Motor neuron (in vitro differentiated cells): ENCODE measurements at places on chromosomes 5 and 9.

- ATAC-seq, result no peak
Observed at GRCh38 chr5:111120911-111121310, 28.8 kb downstream of the WDR36 start.

GRCh38 chr5:125160787-125161502, 414.5 kb upstream of the ZNF608 start:
- ATAC-seq, result peak; percentile 36

GRCh38 chr5:96125231-96125891, 163.7 kb upstream of the ELL2 start:
- ATAC-seq, result no peak

GRCh38 chr9:120396931-120397330, 183.0 kb downstream of the CDK5RAP2 start:
- ATAC-seq, result no peak

DNA sequence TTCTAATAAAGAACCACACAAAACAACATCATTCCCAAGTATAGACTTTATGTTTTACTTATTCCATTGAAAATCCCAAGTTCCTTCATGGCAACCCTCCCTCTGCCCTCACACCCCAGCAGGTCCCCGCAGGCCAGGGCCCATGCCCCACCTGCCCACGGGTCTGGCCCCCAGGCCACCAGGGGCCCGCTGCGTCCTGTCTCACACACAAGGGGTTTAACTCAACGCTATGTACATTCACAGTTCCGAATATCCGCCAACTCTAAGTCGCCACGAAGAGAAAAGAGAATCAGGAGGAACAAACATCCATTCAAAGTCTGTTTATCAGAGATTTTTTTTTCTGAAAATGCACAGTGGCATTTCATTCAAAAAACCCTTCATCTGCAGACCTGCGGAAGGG, 16.2 kb upstream of the SLC6A3 start:
- ATAC-seq, result no peak

GRCh38 chr9:137034709-137035506, 3.0 kb upstream of the FUT7 start:
- peak; percentile 82 for ATAC-seq

DNA sequence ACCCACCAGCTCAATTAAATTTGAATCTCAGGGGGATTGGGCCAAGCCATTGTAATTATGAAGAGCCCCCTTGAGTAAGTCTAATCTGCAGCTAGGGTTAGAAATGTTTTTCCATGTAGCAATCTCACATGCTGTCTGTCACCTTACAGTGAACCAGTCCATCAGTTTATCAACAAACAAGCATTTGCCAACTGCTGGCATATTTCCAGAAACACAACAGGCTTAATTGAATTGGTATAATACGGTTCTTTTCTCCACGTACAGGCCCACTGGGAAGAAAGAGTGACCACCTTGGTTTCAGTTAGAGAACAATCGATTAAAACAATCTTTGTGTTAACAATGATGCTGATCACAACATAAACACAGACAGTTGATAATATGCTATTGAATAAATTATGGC, 67.4 kb downstream of the NSUN2 start:
- no peak for ATAC-seq
